Right kidney (tissue), 9 donors: ENCODE measurements at places on chromosomes 7 and 10.

DNA sequence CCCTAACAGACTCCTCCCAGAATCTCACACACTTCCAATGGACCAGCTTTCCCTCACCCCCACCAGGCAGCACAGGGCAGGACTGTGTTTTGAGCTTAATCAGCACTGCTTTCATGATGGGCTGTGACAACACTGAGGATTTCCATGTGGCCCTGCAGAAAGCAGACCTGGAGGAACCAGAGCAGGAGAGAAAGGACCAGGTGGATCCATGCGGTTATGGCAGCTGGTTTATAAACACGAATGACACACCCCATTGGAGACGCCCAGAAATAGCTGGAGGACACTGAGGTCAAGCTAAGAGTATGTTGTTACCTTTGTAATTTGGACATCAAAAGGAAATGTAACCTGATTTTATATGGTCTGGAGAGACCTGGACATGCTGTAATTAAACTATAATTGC, 31.7 kb upstream of the HERPUD2 start:
- DNase-seq = no peak

DNA sequence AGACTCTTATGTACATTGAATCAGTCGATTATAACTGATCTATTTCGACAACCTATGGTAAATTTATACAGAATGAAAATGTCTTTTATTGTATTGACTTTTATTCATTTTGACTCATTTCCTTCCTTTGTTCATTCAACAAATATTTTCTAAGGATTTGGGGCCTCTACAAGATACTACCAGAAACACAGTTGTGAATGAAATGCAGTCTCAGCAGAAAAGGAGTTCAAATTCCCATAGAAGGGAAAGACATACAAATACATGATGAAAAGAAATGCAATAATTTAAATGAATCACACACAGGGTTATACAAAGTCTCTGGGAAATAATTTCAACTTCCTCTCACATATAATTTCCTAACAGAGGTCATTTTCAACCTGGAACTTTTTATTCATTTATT, 134.0 kb upstream of the SEMA3A start:
- no peak for DNase-seq

DNA sequence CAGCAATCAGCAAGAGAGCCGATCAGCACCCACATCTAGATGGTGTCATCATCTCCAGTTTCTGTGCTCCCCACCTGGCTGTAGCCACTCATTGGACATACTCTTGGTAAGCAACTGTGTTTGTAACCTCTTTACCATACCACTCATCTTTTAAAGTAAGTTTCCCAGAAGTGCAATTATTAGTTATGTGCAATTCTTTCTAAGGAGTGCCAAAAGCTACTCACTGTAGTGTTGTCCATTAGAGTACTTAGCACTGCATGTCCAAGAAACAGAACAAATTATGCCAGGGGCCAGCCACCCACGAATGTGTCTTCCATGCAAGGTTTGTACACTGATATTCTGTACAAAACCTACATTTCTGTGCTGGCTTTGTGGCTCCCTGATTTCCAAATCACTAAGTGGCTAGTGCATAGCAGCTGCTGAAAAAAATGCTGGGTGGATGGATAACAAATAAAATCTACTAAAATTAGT, 131.9 kb downstream of the SRPK2 start:
- no peak for DNase-seq

- no peak for DNase-seq
Measured at GRCh38 chr7:81986723-81987470, 217.1 kb upstream of the HGF start.

DNA sequence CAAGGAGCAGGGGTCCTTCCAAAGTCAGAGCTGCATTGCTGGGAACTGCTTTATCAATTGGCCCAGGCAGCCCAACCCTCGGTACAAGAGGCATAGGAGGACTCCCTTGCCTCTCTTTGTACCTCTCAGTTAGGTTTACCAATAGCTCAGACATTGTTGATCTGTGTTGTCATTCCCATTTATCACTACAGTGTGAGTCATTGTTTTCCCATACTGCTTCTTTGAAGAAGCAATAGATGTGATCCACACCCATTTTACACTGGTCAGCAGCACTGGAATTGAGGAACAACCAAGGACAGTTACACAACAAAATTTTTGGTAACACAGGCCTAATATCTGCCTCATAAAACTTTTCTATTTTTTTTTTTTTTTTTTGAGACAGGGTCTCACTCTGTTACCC, 307.2 kb downstream of the SNX13 start:
- no peak for DNase-seq

GRCh38 chr10:44984671-44985101, 6.1 kb upstream of the DEPP1 start:
- DNase-seq = no peak

DNA sequence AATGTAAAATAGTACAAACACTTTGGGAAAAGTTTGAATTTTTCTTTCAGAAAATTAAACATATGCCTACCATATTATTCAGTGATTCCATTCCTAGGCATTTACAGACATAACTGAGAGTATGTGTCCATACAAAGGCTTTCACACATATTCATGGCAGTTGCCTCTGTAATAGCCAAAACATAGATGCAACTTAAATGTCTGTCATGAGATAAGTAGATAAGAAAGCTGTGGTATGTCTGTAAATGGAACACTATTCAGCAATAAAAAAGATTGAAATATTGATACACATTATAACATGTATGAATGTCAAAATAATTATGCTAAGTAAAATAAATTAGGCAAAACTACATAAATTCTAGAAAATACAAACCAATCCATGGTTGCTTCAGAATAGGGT, 964.5 kb upstream of the MBL2 start:
- DNase-seq = no peak

GRCh38 chr7:40220421-40220911, 85.7 kb downstream of the SUGCT start:
- DNase-seq = no peak

DNA sequence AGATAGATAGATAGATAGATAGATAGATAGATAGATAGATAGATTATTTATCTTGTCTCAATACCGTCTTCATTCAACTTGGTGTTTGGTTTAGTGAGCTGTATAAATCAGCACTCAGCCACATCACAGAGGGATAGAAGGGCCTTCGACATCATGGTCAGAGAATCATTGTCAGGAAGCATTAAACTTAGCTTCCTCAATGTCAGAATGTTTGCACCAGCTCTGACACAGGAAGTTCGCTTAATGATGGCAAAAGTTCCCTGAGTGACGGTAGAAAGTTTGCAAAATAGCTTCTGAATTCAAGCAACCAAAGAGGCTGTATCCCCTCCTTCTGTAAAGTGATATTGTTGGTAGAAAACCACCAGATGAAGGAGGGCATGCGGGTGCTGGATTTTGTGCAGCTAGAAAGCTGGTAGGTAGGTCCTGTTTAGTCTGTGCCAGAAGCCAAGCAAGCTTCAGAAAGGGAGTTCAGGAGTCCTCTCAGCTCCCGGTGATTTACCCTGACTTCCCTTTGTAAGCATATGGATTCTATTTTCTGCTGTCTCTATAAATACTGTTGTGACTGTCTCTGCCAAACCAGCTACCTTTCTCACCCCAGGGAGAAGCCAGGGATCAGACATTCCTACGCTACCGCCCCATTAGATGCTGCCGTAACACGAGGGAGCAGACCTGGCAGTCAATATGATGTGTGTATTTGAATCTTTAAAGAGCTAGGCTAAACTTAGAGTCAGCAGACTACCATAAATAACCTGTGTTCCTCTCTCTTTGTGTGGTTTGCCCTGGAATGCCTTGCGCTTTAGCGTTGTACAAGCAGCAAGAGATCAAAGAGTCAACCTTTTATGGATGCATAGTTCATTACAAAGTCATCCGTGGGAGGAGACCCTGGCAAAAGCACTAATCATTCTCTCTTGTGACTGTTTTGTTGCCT, 200.5 kb upstream of the KIAA1217 start:
- peak; percentile 68 for DNase-seq

GRCh38 chr10:4902571-4903011, 60.6 kb upstream of the AKR1C1 start:
- DNase-seq = no peak

- DNase-seq = no peak
Measured at GRCh38 chr7:116195451-116195850, 14.9 kb upstream of the TES start.

DNA sequence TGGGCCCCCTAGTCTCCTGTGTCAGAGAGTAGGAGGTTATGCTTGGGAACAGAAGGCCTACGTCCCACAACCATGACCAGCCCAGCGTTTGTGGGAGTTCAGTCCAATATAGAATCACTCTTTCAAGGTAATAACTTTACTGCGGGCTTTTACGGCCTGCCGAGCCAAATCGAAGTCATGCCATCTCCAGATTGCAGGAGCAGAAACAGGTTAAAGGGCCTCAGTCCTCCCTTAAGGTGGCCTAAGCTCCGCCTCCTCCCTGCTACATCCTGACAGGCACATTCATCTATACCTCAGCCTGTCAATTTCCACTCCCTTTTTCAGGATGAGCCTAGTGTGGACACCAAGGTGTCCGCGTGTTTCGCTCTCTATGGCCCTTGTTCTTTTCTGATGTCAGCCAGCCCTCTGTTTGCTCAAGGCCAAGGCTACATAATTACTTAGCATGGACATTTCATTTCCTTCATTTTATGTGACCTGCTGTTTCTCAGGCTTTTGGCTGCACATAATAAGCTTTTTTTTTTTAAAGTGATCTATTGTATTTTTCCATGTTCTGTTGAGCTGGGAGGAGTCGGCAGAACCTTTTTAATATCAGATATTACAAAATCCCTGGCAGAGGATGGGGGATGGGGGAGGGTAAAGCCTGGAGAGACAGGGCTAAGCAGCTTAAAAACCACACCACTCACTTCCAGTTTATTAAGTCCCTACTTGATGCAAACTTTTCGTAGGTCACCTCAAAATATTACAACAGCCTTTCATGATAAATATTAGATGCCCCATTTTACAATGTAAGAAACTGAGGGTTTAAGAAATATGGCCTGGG, 84.6 kb downstream of the CACNB2 start:
- DNase-seq = no peak

GRCh38 chr7:51138123-51139085, 178.2 kb downstream of the COBL start:
- no peak for DNase-seq

- no peak for DNase-seq
Measured at GRCh38 chr10:11409357-11409756, 202.1 kb downstream of the USP6NL start.

- DNase-seq = no peak
Measured at GRCh38 chr10:70690589-70690988, 18.3 kb downstream of the ADAMTS14 start.

DNA sequence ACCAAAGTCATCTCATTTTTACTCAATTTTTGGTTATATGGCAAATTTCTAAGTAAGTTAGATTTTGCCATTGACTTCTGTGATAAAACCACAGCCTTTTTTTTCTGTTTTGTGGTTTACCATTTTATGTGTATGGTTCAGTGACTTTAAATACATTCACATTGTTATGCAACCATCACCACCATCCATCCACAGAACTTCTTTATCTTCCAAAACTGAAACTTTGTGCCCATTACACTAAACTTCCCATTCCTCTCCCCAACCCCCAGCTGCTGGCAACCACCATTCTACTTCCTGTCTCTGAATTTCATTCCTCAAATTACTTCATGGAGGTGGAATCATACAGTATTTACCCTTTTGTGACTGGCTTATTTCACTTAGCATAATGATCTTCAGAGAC, 280.4 kb upstream of the TCERG1L start:
- no peak for DNase-seq

- no peak for DNase-seq
Measured at GRCh38 chr10:95758351-95759025, 2.5 kb downstream of the ENTPD1 start.

GRCh38 chr7:28052933-28053332, 127.7 kb downstream of the JAZF1 start:
- DNase-seq = no peak

GRCh38 chr7:106621393-106622132, 39.4 kb downstream of the CCDC71L start:
- no peak for DNase-seq

DNA sequence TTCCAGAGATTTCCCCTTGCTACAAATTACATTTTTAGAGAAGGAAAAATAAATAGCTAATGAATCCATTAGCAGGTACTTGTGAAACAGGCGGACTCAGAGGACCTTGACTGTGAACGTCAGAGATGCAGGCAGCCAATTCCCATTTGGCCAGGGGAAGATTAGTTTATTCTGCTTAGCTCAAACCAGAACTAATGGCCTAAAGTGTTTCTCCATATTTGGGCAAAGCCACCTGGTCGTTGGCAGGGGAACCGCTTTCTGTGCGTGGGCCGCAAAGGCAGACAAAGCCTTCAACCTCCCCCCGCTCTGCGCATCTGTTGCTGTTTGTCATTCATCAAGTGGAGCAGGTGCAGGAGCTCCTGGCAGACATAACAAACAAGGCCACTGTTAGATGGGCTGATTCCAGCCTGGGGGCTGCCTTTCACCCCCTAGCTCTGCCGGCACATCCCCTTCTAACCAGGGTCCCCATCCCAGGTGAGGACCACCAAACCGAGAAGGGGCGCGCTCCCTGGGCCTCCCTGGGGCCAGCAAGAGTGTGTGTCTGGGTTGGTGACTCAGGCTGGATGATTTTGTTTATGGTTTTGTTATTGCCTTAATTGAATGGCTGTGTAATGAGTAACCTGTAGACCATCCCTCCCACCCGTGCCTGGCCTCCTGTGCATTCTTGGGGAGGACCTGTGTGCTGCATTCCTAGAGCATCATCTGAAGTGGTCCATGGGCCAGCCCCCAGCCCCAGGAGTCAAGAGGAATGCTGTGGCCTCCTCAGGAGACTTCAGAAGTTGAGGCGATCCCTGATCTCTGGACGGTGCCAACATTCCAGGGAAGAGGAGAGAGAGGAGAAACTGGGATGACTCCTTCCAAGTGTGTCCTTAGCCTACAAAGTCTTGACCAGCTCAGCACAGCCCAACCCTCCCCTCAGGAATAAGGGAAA, 14.5 kb upstream of the CPA1 start:
- DNase-seq = peak; percentile 73

DNA sequence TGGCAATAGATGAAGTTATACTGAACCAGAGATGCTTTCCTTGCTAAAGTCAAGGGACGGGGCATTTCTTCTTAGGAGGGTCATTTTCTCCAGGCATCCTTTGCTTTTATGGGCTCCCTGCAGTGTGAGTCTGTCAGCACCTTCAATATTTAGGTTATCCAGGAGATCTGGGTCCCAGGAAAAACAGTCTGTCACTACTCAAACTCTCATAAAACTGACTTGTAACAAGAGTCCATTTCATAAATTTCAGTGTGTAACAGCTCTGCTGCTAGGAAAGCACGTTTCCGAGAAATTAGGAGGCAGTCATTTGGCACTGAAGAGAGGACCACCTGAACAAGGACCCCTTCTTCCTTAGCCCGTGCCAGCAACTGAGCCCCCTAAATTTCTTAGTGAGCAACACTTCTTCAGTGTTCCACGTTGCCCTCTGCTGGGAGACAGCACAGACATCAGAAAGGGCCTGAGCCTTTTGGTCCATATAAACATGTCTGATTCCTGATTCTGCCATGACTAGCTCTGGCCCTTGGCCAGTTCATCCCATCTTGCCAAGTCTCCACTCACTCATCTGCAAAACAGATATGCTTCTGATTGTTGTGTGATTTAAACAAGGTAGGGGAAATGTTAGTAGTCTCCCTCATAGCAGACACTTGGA, 7.2 kb downstream of the GCC1 start:
- no peak for DNase-seq

DNA sequence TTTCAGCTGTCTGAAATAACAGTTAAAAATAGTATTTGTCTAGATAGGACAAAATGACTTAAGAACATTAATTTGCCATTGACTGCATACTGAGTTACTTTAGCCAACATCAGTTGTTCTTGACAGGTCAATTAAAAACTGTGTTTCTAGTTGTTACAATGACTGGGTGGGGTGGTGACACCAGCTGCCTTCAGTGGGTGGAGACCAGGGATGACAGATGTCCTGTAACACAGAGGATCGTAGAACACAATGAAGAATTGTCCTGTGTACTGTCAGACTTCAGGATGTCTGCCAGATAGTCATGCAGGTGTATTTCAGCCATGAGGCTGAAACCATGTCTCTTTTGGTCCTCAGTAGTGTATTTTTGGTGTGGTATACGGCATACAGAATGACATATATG, 24.4 kb downstream of the TRUB1 start:
- no peak for DNase-seq
